ENCODE measurements at places on chromosomes 2 and 18.

- DNase-seq, result no peak
Measured at GRCh38 chr18:33960417-33960816, 264.3 kb downstream of the NOL4 start.

- DNase-seq, result no peak
Measured at GRCh38 chr18:53261241-53261640, 921.2 kb downstream of the DCC start.

- DNase-seq, result no peak
Measured at GRCh38 chr2:64478502-64479230, 24.7 kb downstream of the LGALSL start.

GRCh38 chr2:109513749-109514588, 99.8 kb downstream of the SEPTIN10 start:
- DNase-seq, result peak; percentile 80

- DNase-seq, result peak; percentile 88
Measured at GRCh38 chr2:54524226-54524991, 68.3 kb downstream of the SPTBN1 start.

DNA sequence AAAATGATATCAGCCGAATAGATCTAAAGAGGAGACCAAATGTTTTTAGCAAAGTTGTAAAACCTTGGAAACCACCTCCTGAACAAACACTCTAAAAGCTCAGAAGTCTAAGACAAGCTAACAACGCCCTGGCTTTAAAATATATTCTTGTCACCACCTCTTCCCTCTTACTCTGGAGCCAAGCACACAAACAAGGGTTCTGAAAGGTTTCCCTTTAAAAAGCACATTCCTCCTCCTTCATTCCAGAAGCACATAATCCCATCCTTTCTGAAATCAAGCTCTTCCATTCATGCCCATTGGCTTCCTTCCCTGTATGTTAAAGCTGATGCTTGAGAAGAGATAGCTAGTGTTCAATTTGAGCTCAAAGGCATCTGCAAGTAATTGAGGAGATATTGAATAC, 382.0 kb downstream of the LNPK start:
- no peak for DNase-seq

GRCh38 chr18:72742002-72742401, 125.8 kb downstream of the NETO1 start:
- DNase-seq, result no peak

GRCh38 chr2:196604196-196604595, 35.3 kb upstream of the CCDC150 start:
- no peak for DNase-seq

GRCh38 chr18:41338341-41338740, 616.7 kb upstream of the PIK3C3 start:
- DNase-seq, result no peak

GRCh38 chr2:206420721-206421120, 22.6 kb upstream of the ADAM23 start:
- DNase-seq, result no peak

DNA sequence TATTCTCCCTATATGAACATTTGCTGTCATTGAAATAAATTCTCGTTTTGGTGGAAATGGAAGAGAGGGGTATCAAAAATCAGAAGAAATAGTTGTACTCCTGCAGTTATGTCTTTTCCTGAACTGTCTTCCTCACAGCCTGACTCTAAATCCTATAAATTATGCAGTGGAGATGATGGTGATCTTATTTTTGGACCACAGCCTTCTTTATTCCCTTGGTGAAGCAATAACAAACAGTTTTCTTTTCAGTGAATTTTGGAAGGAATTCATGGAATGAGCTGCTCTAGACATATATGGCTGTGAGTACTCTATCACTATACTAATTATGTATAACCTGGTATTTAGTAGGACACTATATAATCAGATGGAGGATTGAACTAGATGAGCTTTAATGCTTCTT, 1.7 kb upstream of the SLC25A12 start:
- no peak for DNase-seq

DNA sequence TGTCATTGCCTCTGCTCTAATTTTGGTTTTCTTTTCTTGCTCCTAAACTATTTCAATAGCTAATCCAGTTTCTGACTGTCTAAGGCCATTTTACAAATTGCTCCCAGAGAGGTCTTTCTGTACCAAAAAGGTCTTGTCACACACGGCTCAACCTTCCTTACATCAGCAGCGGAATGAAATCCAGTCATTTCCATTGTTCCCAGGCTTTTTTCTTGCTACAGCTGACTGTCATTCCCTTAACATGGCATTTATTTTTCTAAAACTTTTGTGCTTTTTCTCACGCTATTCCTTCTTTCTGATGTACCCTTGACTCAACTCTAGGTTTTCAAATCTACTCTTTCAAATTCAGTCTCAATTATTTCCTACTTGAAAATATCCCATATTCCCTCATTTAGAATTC, 24.3 kb downstream of the FAM171B start:
- DNase-seq, result no peak

DNA sequence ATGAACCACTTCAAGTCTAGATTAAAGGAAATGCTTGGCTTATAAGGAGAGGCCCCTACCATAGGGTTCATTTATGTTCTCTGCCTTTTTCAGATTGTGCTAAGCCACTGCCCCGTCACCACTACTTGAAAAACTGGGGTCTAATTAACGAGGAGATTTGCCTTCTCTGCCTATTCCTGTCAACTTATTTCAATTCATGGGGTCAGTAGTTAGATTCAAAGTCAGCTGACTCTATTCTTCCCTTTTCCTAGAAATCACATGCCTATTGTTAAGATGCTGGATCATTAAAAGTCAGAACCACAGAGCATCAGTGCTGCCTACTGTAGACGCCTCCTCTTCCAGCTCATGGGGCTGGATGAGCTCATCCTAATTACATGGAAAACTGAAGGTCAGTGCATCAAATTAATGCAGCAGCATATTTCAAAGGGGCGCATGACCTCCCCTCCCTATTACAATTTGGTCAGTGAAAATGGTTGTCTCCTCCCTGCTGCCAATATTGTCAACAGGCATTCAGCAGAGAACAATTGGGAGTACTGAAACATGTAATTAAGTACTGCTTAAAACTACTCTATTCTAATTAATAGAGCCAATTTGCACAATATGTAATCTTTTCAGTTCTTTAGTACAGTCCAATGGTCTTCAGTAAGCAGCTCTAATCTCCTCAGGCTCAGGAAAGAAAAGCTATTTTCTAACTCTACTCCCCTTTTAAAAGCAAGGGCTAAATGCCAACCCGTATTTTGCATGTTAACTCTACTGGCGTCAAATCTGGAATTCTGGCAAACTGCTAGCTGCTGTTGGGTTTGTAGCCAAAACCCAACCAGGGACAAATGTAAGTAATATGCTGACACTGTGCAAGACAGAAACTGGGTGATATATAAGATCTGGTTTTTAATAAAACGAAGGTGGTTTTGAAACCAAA, 117.4 kb upstream of the ITGB6 start:
- no peak for DNase-seq

DNA sequence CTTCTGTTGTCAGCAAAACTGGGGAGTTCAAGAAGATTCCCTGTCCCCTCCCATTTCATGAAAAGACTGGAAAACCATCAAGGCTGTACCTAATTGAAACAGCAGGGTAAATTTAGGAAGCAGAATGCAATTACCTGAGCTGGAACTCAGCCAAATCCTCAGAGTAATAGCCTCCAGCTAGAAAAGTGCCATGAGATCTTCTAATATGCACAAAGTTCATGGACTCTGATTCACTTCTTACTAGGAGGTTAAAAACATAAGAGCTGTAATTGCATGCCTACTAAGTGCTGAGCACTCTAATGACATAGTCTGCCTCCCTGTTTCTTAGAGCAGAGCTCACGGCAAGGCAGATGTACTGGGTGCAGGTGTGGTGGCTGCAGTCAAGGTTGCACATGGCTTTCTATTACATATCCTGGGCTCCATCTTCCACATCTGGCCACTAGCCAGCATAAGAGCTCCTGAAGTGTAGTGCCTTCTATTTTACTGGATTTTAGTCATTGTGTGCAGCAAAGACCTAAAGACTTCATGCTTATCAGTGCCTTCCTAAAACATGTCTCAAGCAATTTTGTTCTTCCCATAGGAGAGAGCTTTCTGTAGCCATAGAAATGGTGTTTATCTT, 341.7 kb downstream of the PTPRM start:
- no peak for DNase-seq

GRCh38 chr2:27078267-27079194, at the start of gene EMILIN1:
Gene EMILIN1 (plus strand): TSS chr2:27078615. CDS start chr2:27079066, 451 bp downstream.
- no peak for DNase-seq

DNA sequence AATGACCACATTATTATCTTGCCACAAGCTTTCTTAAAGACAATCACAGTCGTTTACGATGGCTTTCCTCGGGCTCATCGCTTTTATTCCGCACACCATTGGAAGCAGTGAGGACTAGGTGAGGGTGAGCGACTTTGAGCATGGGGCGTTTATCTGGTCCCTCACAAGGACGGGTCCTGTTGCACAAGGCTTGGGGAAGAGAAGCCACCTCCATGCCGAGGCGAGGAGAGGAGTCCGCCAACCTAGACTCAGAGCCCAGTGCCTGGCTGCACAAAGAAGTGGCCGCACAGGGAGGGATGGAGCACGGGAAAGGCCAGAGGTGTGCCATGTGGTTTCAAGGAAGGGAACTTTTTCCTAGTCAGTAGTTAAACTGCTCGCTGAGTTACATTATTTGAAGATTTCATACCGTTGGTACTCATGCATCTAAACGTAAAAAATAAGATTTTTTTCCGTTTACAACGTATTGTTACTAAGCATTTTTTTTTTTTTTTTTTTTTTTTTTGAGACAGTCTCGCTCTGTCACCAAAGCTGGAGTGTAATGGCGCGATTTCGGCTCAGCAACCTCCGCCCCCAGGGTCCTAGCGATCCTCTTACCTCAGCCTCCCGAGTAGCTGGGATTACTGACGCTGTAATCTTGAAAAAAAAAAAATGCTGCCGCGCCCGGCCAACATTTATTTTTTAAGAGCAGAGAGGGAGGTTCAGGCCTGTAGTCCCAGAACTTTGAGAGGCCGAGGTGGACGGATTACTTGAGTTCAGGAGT, 849 bp upstream of the CYP27C1 start:
- DNase-seq, result no peak

- no peak for DNase-seq
Measured at GRCh38 chr18:56652802-56653201, 1.6 kb downstream of the WDR7 start.

DNA sequence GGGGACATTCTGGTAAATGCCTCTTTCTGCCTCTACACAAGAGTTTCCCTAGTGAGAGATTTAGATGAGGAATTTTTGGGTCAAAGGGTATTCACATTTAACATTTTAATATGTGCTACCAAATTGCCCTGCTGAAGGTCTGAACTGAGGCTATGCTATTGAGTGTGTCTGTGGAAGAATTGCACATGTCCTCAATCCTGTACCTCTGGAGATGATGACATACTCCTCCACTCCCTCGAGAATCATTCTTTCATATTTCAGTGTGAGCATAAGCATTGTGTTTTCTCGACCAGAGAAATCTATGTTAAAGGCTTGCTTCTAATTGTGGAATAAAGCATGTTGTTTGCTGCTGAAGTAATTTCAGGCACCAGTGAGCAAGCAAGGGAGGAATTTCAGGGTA, 110.5 kb downstream of the TSN start:
- DNase-seq, result no peak

DNA sequence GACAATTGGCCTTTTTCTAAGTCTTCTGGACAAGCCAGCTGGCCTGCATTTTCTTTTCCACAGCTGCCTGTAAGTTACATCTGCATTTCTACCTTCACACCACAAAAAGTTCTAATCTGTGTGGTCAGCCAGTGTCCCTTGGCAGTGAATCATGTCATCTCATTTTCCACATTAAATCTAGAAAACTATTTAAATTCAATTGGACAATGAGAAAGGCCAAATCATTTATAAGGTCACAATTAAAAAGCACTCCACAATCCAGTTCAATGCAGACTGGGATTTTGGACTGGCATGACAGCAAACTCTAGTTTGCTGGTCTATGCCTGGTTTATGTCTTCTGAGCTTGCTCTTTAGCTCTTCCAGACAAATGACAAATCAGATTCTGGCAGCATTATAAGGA, 494.2 kb upstream of the SPHKAP start:
- DNase-seq, result no peak

DNA sequence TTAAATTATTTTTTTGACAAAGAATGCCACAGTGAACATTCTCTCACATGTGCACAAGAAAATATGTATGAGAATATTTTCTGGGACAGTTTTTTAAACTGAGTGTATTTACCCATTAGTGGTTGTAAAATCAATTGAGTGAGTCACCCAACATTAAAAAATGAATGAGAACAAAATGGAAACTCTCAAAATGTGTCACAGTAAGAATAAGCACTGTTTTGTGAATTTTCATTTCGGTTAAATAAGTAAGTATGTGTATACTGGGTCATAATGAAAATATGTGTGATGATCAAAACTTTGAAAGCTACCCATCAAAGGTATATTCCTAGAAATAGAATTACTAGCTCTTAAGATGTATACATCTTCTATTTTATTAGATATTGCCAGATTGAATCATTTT, 11.6 kb downstream of the BABAM2 start:
- peak; percentile 23 for DNase-seq

GRCh38 chr2:109710505-109711229, 83.4 kb upstream of the RGPD5 start:
- DNase-seq, result no peak

- no peak for DNase-seq
Measured at GRCh38 chr18:6404834-6405233, 9.9 kb downstream of the L3MBTL4 start.

- peak; percentile 89 for DNase-seq
Measured at GRCh38 chr2:204691911-204692510, 146.7 kb downstream of the PARD3B start.

GRCh38 chr2:240464514-240465241, 29.2 kb downstream of the GPC1 start:
- no peak for DNase-seq

GRCh38 chr2:29382486-29382885, 267.3 kb downstream of the CLIP4 start:
- DNase-seq, result no peak

- no peak for DNase-seq
Measured at GRCh38 chr18:78624646-78625279, 354.9 kb upstream of the SALL3 start.

- no peak for DNase-seq
Measured at GRCh38 chr2:179070895-179071294, 21.0 kb upstream of the CCDC141 start.

GRCh38 chr2:15346624-15347023, 214.5 kb downstream of the NBAS start:
- no peak for DNase-seq

DNA sequence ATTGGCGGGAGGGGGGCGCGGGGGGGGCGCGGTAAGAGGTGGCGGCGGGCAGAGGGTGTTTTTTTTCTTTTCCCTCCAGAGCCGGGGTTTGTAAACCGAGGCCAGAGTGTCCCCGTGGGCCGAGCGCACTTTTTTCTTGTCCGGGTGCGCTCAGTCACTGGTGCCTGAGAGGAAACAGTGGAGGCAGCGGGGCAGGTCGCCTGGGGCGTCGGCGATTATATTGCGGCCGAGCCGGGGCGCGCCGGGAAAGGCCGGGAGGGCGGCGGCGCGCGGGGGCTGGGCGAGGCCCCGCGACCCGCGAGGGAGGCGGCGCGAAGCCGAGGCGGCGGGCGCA, 275 bp downstream of the HOXD8 start:
- no peak for DNase-seq

Measured in LHCN-M2 (cell line).